ENCODE measurements at places on chromosomes 4 and X.

DNA sequence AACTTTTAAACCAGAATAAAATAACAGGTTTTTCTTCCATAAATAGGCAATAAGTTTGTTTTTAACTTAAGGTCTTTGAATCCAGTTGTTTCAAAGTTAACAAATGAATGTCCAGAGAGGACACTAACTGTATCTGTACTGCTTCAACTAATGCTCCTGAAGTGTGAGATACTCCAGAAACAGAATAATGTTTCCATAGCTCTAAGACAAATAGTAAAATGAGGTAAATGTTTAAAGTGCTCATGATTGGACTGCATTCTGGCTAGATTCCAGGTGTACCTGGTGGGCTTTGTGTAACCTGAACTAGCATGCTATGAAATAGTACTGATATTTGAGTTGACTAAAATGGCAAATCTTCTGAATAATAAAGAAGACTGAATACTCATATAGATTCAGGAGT lies 51.7 kb downstream of the METTL14 start:
- DNase-seq = no peak

DNA sequence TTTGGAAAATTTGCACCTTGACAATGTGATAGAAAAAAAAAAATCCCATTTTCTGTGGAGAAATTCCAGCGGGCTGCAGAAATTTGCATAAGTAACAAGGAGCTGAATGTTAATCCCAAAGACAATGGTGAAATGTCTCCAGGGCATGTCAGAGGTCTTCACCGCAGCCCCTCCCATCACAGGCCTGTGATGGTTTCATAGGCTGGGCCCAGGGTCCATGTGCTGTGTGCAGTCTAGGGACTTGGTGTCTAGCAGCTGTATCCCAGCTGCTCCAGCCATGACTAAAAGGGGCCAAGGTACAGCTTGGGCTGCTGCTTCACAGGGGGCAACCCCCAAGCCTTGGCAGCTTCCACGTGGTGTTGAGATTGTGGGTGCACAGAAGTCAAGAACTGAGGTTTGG lies 85.2 kb downstream of the ADGRA3 start:
- no peak for DNase-seq

- DNase-seq = no peak
These were observed 873.2 kb upstream of the NDST4 start for GRCh38 chr4:115986573-115986972.

- no peak for DNase-seq
These were observed 215.0 kb downstream of the IL15 start for GRCh38 chr4:141851246-141851891.

Data from DMS79 treated with DMSO at 0.1 percent for 48 hours (cell line).